Stimulated activated CD4-positive, alpha-beta T cell treated with anti-CD3 and anti-CD28 coated beads, Interleukin-4, amount 100 ng/mL, for 24 hours (primary cell): ENCODE measurements at places on chromosomes 11 and 22.

- no peak for DNase-seq
Measured at GRCh38 chr22:35705141-35705540, 12.5 kb upstream of the APOL5 start.

- DNase-seq = peak; percentile 55
Measured at GRCh38 chr22:30314915-30315314, 11.8 kb downstream of the TBC1D10A start.

- DNase-seq = no peak
Measured at GRCh38 chr11:69239641-69240040, 54.3 kb upstream of the MYEOV start.

DNA sequence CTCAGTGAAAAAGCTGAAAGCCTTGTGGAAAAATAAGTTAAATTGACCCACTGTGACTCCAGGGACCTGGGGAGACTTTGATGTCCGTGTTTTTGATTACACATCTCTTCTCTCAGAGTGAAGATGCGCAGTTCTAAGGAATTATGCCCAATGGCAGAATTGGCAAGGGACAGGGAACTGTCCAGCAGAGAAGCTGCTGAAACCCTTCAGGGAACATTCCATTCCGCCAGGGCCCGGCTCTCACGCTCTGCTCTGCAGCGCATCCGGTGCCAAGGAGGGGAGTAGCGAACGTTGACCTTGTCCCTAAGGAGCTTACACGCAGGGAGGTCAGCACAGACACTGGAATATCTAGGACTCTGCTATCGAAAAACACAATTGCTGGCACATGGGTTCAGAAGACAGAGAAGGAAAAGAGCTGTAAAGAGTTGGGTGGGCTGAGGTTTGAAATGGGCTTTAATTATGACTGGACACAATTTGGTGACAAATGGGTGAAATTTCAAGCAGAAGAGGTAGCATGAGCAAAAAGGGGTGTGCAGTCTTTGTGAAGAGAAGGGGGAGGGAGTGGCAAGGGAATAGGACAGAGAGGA lies 64.5 kb upstream of the B3GAT1 start:
- no peak for DNase-seq

DNA sequence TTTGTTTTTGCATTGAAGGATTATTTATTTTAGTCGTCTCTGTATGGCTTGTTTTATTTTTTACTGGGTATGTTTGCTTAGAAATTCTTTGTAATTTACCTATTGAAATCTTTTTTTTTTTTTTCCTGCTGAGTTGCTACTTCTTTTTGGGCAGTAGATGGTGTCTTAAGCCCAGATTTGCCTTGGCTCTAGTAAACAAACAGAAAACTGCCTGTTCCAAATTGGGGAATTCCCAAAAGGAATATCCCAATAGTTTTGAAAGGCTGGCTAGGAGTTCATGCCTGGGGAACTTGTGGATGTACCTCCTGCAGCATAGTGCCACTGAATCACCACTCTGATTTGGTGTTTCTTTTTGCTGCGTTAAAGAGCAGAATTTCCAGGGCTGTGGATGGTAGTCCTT lies 17.7 kb downstream of the PAMR1 start:
- DNase-seq = no peak

- DNase-seq = no peak
Measured at GRCh38 chr22:35995348-35995747, 33.3 kb downstream of the RBFOX2 start.

DNA sequence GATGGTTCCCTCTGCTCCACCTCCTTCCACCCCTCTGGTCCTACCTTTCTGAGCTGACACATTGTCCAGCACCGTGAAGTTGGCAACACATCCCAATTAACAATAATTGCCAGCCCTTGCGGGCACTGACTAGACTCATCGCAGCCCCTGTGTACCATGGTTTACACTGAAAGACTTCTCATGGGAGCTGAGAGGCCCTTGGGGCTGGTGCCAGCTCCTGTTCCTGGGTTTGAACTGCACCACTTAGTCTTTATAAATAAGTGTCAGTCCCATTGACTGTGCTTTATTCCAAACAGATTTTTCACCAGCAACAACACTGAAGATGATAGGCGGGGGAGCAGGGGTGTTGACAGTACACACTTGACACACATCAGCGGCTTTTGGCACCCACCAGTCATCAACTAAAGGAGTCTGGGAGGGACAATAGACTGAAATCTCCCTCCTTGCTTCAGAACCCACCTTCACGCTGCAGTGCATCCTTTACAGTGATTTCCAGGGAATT lies 447.3 kb downstream of the NTM start:
- no peak for DNase-seq

DNA sequence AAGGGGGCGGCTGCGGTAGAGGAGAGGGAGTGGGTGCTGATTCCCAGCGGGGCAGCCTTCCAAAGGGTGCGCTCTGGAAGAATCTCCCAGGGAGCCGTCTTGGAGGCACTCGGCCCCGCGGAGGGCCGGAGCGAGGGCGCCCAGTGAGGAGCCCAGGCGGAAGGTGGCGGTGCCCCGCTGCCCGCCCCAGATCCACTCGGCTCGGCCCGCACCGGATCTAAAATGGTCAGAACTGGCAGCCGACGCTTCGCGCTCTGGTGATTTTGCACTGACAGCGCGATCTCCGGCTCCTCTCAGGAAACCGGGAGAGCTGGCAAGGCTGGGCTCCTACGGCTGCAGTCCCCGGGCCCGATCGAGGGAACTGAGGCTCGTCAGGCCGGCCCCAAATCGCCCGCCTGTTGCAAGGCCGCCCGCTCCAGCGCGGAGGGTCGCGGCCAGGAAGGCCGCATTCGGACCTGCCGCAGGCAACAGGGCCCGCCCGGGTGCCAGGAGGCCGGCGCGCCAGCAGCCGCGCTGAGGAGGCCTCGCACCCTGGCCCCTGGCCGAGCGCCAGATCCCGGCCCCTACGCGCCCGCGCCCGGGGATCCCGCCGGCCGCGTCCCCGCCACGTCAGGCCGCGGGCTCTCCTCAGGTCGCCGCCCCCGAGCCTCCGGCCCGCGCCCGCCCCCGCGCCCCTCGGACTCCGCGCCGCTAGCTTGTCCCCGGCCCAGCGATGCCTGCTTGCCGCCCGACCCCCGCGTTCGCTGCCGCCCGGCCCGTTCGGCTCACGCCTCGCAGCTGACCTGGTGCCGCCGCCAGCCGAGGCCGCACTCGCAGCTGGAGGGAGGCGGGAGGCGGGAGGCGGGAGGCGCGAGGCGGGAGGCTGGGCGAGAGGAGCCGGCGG lies at the start of gene KLHL22:
Gene KLHL22, minus strand, starts transcription at position 818 of the 883 bp plus-strand sequence. CDS start 6,584 bp downstream, outside the sequence.
- peak; percentile 18 for DNase-seq

- DNase-seq = no peak
Measured at GRCh38 chr22:22935056-22935545, 47.5 kb downstream of the IGLL5 start.

DNA sequence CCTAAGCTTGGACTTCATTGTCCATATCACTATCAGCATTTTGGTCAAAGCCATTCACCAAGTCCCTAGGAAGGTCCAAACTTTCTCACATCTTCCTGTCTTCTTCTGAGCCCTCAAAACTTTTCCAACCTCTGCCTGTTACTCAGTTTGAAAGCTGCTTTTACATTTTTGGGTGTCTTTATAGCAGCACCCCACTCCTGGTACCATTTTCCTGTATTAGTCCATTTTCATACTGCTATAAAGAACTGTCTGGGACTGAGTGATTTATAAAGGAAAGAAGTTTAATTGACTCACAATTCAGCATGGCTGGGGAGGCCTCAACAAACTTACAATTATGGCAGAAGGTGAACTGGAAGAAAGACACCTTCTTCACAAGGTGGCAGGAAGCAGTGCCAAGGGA lies 717.0 kb upstream of the CCDC90B start:
- no peak for DNase-seq

GRCh38 chr11:72787216-72788104 lies 6.4 kb downstream of the STARD10 start:
- DNase-seq = no peak

DNA sequence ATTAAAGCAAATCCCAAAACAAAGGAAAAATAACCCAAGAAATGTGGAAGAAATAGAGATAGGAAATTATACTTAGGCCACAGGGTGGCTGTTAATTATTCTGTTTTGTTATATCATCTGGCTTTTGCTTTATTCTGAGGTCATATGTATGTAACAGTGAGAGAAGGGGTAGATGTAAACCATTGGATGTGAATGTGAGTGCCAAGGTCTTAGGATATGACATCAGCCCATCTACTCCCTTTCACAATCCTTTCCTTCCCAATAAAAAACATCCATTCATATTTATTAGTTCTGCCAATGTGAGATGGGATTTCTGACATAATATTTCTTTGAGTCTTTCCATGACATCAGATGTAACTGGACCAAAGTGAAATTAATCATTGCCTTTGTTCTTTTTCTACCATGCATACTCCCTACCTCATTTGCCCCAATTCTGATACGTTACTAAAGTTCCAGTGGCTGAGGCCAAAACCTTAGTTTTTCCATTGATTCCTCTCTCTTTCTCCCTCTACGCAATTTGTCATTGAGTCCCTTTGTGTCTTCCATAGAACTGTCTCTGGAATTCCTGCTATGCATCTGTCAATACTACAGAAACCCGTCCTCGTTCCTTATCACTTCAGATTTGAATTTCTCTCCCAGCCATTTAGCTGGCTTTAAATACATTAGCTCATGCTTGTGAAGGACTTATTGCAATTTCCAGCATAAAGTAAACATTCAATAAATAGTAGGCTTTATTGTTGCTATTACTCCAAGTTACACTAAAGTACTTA lies 170.3 kb downstream of the ARHGAP42 start:
- no peak for DNase-seq

DNA sequence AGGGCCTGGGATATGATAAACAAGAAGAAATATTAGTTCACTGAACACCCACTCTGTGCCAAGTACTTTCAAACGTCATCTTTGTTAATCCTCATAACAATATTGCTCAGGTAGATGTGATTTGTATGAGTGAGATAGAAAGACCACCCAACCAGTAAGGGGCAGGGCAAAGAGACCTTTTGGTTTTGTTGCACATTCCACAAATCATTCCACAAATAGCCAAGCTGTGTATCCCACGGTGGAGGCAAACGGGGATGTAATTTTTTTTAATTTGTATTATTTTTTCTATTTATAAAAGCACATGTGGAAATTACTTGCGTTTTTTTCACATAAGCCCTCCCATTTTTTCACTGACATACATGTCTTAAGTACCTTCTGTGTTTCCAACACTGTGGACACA lies 29.0 kb downstream of the LAYN start:
- DNase-seq = no peak

DNA sequence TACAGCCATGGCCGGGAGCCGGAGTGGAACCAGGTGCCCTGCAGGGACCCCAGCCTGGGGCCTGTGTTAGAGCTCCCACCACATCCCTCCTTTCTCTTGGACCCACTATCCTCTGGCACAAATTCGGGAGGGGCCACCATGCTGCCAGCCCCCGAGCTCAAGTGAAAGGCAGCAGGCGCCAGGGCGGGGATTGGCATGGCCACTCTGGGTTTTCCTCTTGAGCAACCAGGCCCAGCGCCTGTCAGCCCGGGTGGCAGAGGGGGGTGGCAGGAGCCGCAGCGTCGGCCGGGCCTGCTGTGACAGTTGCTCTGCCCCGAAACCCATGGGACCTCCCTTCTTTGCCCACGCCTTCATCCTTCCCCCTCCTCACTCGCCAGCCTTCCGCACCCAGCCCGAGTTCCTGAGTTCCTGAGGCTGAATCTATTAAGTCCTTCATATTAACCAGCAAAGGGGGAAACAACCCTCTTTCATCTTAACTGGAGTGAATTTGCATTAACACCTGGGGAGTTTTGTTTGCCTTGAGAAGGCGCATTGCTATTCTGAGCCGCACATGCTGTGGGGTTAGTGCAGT lies 16.8 kb upstream of the CABP7 start:
- DNase-seq = no peak

GRCh38 chr11:15851051-15851498 lies 505.3 kb downstream of the SOX6 start:
- no peak for DNase-seq

- DNase-seq = no peak
Measured at GRCh38 chr22:30193031-30193775, 53.4 kb downstream of the LIF start.

DNA sequence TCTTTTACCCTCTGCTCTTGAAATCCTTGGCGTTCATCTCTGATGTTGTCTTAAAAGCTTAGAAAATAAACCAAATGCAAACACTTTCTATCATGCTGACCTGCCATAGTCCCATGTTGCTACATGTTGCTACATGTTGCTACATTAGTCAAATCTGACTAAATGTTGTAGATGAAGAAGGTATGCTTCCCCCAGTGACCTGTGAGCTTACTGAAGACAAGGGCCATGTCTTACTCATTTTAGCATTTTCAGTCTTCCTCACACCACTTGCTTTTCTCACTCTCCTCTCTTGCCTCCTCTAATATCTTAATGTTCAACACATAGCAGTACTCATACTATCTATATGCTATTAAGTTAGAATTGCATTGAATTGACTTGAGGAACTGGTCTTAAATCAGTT lies 346.4 kb upstream of the MTNR1B start:
- DNase-seq = no peak

- no peak for DNase-seq
Measured at GRCh38 chr22:29093501-29094300, 20.9 kb downstream of the KREMEN1 start.

DNA sequence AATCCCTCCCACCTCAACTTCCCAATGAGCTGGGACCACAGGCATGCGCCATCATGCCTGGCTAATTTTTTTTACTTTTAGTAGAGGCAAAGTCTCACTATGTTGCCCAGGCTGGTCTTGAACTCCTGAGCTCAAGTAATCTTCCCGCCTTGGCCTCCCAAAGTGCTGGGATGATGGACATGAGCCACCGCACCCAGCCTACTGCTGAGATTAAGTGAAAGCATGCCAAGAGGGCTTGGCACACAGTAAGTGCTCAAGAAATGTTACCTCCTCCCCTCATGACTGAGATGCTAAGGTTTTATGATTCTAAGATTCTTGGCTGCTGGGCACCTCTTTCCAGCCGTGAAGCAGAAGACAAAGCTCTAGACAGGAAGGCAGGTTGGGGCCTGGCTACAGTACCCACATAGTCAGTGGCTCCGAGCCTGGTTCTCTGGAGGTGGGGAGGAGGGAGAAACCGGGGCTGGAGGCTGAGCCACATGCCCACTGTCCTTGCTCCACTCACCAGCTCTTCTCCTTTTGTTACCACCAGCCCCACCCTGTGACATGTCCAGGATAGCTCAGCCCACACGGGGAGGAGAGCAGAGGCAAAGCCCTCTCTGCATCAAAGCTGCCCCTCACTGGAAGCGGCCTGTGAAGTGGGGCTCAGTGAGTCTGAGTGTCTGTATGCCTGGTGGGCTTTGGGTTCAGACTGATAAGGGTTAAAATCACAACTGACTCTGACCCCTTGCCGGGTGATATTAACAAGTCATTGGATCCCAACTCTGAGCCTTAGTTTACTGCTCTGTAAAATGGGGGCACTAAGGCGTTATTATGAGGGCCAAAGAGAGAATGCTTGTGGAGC lies 12.9 kb downstream of the ARHGEF17 start:
- no peak for DNase-seq
